ENCODE measurements at places on chromosomes 3 and 15. TPM values are rescaled to one million over a fixed set of nuclear protein-coding genes. Genes with fewer than 3 reads are reported as not detected.

DNA sequence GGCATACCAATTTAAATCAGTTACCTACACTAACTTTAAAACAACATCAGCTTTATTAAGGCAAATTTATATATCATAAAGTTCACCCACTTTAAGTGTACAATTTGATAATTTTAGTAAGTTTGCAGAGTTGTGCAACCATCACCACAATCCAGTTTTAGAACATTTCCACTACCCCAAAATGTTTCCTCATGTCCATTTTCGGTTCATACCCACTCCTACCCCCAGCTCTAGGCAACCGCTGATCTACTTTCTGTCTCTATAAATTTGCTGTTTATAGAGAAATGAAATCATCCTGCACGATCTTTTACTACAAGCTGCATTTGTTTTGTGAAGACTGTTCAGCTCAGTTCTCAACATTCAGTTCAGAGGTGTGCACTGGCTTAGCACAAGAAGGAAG lies 31.5 kb upstream of the FAM81A start:
- H3K27ac ChIP-seq = no peak overlapping the region
- DNase-seq = no peak
- no peaks in the 10 kb centered on the region for H3K36me3 ChIP-seq
- no peak overlapping the region for H3K4me3 ChIP-seq
- H3K27me3 ChIP-seq = no peaks in the 10 kb centered on the region

ZBBX gene
- not detected for total RNA-seq

DNA sequence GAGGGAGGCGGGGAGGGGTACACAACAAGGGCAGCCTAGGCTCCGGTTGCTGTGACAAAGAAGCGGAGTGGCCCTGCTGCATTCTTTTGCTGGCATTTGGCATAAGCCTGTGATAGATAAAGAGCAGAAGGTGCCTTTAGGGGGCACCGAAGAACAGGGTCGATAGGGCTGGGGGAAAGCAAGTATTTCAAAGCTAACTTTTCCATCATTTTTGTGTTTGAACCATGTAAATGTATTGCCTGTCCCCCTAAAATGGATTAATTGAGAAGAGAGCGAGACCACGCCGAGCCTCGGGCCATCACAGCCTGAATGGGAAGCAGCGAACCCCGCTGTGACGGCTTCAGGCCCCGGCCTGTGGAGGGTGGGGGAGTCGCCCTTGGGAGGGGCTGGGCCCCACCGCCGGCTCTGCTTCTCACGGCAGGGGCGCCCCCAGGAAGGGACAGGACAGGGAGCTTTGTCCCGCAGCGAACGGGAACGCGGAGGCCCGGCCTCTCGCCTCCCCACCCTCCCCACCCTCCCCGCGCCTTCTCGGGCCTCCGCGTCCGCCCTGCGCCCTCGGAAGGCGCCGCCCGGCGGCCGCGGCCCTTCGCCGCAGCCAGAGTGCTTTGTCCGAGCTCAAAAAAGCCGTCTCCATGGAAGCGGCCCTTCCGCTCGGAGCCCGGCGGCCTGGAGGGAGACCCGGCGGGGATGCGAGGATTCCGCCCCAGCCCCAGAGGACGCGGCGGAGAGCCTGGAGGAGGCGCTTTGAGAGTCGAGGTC lies 32.4 kb upstream of the ALDH1L1 start:
- H3K27ac ChIP-seq = no peak overlapping the region
- DNase-seq = peak; percentile 29
- peak overlapping the region; percentile 68 for H3K4me3 ChIP-seq
- H3K27me3 ChIP-seq = peaks cover 2% of the 10 kb centered on the region
- H3K36me3 ChIP-seq = no peaks in the 10 kb centered on the region

GRCh38 chr3:36538136-36538749 lies 157.9 kb downstream of the STAC start:
- no peaks in the 10 kb centered on the region for H3K4me1 ChIP-seq
- H3K36me3 ChIP-seq = no peaks in the 10 kb centered on the region
- H3K4me3 ChIP-seq = no peak overlapping the region
- H3K27me3 ChIP-seq = no peaks in the 10 kb centered on the region

GRCh38 chr15:92681141-92681631 lies 25.6 kb upstream of the FAM174B start:
- H3K4me1 ChIP-seq = no peaks in the 10 kb centered on the region
- no peak overlapping the region for H3K4me3 ChIP-seq
- no peaks in the 10 kb centered on the region for H3K36me3 ChIP-seq

- H3K27ac ChIP-seq = no peak overlapping the region
- H3K4me3 ChIP-seq = no peak overlapping the region
- H3K27me3 ChIP-seq = no peaks in the 10 kb centered on the region
- H3K36me3 ChIP-seq = no peaks in the 10 kb centered on the region
- no peak for DNase-seq
Measured at GRCh38 chr15:34810443-34811129, 15.2 kb upstream of the ACTC1 start.

- no peak for DNase-seq
- H3K36me3 ChIP-seq = no peaks in the 10 kb centered on the region
- H3K4me1 ChIP-seq = peaks cover 7% of the 10 kb centered on the region
- H3K4me3 ChIP-seq = no peak overlapping the region
Measured at GRCh38 chr3:184565421-184566211, 4.0 kb downstream of the EPHB3 start.

GRCh38 chr3:196735751-196736150 lies 3.9 kb upstream of the PAK2 start:
- H3K27ac ChIP-seq = no peak overlapping the region
- no peaks in the 10 kb centered on the region for H3K27me3 ChIP-seq
- peaks cover 37% of the 10 kb centered on the region for H3K4me1 ChIP-seq
- no peak overlapping the region for H3K4me3 ChIP-seq
